ENCODE measurements at places on chromosomes 11 and 22.

DNA sequence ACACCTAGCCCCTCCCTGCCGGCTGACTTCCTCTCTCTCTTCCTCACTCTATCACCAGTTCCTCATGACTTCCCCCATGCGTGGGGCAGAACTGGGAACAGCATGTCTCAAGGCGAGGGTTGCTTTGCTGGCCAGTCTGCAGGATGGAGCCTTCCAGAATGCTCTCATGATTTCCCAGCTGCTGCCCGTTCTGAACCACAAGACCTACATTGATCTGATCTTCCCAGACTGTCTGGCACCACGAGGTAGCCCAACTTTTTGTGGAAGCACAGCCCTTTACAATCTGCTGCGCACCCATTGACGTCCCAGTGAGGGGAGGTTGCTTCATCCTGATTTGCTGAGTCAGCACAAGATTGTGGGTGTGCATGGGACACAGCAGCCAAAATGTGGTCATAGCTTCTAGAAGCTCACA, 8.6 kb downstream of the TCN2 start:
- DNase-seq = no peak

DNA sequence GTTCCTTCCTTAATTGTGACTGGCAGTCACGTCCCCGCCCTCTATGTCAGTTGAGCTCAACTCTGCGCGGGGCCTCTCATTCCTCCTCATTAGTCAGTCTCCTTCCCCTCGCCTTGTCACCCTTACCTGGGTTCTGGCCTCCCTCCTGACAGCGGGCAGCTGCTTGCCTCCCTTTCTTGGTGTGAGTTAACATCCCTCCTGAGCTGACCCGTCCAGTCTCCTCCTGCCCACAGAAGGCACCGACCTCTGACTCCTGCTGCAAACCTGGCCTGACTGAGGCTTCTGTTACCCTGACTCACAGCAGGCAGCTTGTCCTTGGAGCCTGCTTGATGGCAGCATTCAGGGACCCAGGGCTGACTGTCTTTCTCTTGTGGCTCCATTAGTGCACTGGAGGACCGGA, 45.2 kb downstream of the GRIK4 start:
- DNase-seq = peak; percentile 72

- peak; percentile 65 for DNase-seq
Measured at GRCh38 chr11:64044730-64045393, 9.1 kb downstream of the FLRT1 start.

DNA sequence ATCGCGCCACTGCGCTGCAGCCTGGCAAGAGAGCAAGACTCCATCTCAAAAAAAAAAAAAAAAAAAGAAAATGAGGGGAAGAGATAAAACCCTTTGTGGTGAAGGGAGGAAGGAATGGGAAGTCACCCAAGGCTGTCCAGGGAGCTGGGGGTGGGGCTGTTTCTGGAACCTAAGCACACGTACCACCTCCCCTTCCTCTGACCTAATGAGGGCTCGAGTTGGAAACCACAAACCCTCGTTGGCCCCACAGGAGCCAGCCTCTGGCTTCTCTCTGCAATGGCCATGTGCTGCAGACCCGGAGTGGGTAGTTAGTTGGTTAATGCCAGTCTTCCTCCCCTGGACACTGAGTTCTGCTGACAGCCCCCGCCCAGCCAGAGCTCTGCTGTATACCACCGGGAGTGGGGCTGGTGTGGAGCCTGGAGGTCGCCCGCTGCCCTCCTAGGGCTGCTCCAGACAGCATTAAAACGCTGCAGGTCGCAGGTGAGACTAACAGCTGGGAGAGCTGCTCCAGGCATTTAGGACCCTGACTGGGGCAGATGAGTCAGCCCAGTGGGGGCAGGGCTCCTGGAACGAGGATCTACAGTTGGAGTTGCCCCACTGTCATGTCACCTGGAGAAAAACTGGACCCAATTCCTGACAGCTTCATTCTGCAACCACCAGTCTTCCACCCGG, at the start of gene LGALS12:
LGALS12 (plus strand) TSS at position 228 of the 672 bp plus-strand sequence; CDS start at position 603, 375 bp downstream.
- DNase-seq = no peak

DNA sequence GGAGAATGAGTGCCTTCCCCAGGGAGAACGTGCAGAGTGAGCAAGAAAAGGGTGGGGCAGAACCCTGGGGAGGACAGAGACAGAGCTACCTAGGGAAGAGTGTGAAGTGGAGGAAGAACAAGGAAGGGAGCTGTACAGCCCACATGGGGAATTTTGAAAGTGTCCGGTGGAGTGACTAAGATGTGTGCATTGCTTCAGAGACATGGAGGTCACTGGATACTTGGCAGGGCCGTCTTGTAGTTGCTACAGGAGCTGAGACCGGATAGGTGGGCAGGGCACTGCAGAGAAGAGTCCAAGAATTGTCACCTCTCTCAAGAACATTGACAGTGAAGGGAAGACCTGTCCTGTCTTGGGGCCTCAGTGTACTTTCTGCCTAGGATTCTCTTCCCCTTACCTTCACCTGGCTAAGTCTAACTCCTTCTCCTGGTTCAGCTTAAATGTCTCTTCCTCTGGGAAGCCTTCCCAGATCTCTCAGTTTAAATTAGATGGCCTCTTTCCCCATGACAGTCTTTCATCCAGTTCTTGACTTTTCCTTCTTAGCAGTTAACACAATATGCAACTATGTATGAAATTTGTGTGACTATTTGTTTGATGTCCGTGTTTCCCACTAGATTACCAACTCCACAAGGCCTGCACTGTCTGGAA, 9.2 kb upstream of the P2RY6 start:
- DNase-seq = no peak

GRCh38 chr11:44029977-44030911, 17.5 kb upstream of the ACCSL start:
- DNase-seq = peak; percentile 66

- no peak for DNase-seq
Measured at GRCh38 chr22:23751441-23751996, 607 bp upstream of the ZNF70 start.

DNA sequence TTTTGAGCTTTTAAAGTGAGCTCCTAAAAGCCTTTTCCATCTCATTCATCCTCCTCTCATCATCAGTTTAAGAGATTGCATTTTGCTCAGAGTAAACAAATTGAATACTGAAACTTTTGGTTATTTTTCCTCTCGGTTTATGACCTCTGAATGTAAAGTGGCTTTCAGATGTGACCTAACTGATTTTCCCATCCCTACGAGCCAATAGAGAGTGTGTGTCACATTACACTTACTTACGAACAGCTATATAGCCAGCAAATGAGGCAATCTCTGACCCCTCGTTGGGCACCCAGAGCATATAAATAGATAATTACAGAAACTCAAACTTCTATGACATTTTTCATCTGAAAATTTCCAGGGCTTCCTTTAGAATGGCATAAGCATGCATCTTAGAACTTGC, 317.7 kb downstream of the OPCML start:
- DNase-seq = no peak

DNA sequence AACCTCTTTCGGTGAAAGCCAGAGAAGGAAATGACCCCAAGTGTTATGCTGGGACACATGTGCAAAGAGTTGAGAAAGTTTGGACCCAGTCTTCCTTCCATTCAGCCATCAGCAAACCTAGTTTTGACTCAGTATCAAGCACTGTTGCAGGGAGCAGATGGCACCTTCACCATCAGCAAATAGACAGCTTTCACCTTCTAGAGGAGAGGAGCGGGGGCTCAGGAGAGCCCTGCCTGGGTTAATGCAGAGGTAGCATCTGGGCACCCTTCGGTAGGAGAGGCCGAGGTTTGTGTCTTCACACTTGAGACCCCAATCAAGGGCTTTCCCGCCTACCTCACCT, 16.2 kb upstream of the MFRP start:
- DNase-seq = no peak

DNA sequence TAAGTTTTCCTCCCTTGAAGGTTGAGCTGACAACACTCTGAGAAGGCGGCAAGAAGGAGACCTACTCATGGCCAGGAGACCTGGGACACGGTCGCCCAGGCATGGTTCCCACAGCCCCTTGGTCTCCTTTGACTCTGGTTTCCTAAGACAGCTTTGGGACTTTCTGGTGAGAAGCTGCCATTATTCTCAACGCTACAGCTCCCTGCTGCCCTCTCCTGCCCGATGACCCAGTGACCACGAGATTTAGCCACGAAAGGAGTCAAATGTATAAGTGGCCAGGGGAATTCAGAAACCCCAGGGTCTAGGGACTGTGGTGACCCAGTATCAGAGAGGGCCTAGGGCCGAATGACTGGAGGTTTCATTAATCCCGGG, 699 bp upstream of the SDF2L1 start:
- no peak for DNase-seq

DNA sequence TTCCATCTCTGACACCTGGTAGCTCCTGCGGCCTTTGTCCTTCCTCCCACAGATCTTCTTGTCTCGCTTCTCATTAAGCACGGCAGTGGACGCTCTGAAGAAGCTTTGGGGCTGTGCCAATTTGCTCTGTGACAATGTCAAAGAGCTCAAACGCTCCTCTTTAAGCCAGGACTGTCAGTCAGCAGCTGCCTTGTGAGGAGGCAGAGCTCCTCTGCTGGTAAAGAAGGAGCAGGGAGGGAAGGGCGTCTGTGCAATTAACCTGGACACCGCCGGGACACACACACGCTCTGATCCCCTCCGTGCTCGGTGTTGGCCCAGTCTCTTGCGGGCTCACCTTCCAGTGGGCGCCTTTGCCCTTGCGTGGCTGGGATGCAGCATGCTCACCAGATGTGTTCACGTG, 373.9 kb downstream of the BRD1 start:
- DNase-seq = no peak

GRCh38 chr11:87366346-87366745, 328.6 kb downstream of the TMEM135 start:
- DNase-seq = no peak

GRCh38 chr22:34567367-34567766, 498.6 kb upstream of the ISX start:
- no peak for DNase-seq

DNA sequence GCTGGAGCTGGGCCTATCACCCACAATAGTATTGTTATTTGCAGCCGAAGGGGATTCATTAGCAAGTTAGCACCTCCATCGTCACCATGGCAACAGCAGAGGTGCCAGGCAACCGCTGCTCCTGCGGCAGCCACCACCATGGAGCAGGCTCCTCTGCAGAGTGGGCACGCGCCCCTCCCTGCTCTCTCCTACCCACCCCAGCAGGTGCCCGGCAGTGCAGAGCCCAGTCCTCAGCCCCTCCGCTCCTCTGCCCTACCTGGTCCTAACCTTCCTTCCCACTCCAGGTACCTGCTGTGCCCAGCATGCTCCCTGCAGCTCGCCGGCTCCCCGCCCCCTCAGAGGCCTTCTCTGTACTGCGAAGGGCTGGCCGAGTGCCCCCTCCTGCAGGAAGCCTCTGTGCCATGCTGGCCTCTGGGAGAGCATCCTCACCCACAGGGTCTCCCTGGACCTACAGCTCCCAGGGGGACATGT, 3.6 kb downstream of the DUSP8 start:
- DNase-seq = peak; percentile 57

GRCh38 chr11:2301631-2302305, at the start of the genes C11orf21 and TSPAN32:
C11orf21 (minus strand) TSS chr11:2301918; CDS start chr11:2301808, 110 bp downstream.
TSPAN32 (plus strand) TSS chr11:2302013; CDS start chr11:2302150, 137 bp downstream.
- DNase-seq = peak; percentile 30

GRCh38 chr11:75478783-75479596, 46.0 kb upstream of the KLHL35 start:
- DNase-seq = peak; percentile 14

DNA sequence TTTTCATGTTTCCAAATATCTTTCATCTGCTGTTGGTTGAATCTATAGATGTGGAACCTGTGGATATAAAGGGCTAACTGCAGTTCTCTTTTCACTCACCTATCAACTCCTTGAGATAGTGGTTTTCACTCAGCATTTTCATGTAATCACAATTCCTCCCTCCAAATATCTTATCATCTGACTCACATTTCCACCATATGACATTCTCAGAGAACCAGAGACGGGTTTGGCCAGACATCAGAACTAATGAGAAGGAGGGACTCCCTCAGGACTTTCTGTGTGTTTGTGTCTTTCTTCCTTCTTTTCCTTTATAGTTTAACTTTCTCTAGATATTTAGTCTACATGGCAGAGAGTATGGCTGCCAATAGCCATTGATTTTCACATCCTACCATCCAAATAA, 134.8 kb upstream of the DDI1 start:
- no peak for DNase-seq

DNA sequence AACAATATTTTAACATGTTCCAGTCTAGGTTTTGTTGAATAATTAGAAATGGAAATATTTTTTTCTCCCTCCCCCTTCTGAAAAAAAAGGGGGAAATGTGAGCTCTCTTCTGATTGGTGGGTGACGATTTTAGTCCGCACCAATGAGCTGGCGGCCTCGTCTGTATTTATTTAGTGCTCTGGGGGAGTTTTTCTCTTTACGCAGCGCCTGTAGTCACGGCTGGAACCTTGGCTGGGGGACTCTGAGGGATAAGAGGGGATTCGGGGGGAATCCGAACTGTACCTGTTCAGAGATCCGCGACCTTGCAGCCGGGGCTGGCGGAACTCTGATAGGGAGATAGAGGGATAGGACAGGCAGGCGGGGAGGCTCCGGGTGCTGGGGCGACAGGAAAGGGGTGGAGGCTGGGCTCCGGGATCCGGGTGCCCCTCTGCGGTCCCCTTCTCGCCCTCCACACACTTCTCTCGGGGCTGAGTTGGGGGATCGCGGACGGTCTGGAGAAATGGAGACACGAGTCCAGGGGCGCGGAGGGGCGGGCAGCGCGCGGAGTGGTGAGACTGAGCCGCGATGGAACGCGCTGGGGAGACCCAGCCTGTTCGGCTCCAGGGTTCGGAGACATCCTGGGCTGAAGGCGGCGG, 99.7 kb upstream of the HSD17B12 start:
- peak; percentile 67 for DNase-seq

DNA sequence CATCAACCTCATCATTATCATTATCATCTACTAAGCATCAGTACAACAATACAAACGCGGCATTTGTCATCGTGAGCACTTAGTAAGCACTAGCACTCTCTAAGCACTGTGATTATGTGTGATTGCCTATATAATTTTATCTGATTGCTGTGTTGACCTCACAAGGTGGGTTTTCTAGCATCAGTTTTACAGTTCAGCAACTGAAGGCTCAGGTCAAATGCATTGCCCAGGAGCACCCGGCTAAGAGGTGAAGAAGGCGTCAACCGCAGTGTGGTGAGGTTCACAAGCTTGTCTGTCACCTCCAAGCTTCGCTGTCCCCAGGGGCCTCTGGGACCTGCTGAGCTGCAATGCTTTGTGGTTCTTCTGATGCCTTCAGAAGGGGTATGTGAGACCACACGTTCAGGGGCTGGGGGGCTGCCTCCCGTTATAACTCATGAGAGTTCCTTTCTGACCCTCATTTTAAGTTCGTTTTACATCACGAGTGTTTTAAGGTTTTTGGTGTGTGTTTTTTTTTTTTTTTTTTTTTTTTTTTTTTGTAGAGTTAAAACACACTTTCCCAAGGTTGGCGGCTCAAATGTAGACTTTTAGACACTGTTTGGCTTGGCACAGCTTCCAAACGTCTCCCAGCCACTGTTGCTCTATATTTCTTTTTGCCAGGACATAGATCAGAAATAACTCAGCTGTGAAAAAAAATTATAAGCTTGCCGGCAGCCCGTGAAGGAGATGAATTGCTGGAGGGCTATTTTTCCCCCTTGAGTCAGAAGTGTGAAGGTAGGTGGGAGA, 33.8 kb upstream of the SCUBE1 start:
- DNase-seq = peak; percentile 46

Measured in eye (tissue), 1 donor.